DMS53 (cell line): ENCODE measurements at places on chromosomes 13 and 19.
A peak's percentile ranks its signal among the peaks of the same experiment; 100 is the strongest.

- DNase-seq = no peak
These were observed 1.4 kb downstream of the WDFY2 start for GRCh38 chr13:51585696-51586095.

DNA sequence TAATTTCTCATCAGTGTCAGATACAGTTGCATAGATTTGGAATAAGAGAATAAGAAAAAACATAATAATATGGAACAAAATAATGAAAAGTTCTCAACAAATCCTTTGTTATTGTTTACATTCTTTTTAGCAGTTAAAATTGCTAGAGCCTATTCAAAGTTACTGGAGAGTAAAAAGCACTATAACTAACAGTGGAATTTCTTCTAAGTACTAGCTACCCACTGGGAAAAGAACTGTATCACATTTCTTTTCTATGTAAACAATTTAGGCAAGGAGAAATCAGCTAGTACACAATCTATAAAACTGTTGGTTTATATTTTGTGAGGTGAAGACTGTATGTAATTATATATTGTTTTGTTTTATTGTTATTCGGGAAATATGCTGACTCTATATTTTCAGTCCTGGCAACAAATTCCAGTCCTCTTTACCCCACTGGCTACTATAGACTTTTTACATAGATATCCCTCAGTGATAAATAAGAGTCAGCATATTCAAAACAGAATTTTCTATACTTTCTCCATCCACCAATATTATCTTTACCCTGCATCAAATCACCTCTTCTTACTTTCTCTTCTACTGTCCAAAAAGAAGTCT is 222.0 kb downstream of the PCDH9 start:
- no peak for DNase-seq

GRCh38 chr19:29421196-29421545 is 104.6 kb upstream of the VSTM2B start:
- no peak for DNase-seq

DNA sequence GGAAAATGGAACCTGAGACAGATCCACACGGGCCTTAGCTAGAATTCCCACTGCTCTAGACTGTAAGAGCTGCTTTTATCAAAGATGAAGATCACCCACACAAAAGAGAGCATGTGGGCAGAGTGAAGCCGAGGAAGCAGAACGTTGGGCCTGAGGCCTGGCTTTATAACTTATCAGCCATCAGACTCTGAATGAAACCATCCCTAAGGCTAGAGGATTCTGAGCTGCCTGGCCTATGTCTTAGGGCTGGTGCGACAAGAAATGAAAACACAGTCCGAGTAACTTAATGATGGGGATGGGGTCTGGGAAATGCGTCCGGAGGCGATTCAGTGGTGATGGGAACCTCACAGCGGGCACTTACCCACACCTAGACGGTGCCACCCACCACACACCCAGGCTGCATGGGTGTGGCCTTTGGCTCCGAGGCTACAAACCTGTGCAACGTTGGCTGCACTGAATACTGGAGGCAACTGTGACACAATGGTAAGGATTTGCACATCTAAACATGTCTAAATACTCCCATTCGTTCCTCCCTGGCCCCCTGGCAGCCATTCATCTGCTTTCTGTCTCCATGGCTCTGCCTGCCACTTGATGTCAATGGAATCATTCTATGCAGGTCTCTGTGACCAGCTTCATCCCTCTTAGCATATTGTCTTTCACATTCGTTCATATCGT is 62.0 kb downstream of the SLC15A1 start:
- no peak for DNase-seq

- peak; percentile 45 for DNase-seq
These were observed 39.1 kb downstream of the EFNB2 start for GRCh38 chr13:106496072-106496997.

- no peak for DNase-seq
These were observed 11.5 kb downstream of the EPN1 start for GRCh38 chr19:55686311-55687050.

- no peak for DNase-seq
These were observed 28.4 kb upstream of the ZNF681 start for GRCh38 chr19:23787106-23787505.

- peak; percentile 90 for DNase-seq
These were observed at the start of gene WDR87 for GRCh38 chr19:37905946-37906868. TSS of gene WDR87 (minus strand) at chr19:37906594. CDS start at chr19:37898239, 8,355 bp downstream.

- DNase-seq = no peak
These were observed 470.7 kb downstream of the ZNF536 start for GRCh38 chr19:30842926-30843325.

DNA sequence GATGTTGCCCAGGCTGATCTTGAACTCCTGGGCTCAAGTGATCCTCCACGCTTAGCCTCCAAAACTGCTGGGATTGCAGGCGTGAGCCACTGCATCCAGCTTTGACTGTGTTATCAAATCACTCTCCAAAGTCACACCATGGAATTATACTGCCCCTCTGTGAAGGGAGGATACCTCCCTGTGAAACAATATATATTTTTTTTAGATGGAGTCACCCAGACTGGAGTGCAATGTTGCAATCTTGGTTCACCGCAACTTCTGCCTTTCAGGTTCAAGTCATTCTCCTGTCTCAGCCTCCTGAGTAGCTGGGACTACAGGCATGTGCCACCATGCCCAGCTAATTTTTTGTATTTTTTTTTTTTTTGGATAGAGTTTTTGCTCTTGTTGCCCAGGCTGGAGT is 7.7 kb downstream of the TYK2 start:
- DNase-seq = no peak

DNA sequence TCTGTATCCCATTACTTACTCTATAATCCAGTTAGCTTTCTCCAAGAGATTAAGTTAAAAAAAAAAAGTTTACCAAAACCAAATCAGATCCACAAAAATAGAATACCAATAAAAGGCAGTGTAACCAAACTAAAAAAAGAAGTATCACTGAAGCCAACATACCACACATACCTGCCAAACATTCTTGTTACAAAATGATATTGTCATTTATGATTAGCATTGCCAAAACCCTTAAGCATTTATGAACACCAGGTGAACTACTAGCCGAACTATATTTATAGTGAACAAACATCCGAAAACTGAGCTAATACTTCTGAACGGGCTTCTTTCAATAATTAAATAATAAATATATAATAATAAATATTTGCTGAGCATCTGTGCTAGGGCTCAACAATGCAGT is 59.1 kb upstream of the EEF1AKMT1 start:
- DNase-seq = no peak

DNA sequence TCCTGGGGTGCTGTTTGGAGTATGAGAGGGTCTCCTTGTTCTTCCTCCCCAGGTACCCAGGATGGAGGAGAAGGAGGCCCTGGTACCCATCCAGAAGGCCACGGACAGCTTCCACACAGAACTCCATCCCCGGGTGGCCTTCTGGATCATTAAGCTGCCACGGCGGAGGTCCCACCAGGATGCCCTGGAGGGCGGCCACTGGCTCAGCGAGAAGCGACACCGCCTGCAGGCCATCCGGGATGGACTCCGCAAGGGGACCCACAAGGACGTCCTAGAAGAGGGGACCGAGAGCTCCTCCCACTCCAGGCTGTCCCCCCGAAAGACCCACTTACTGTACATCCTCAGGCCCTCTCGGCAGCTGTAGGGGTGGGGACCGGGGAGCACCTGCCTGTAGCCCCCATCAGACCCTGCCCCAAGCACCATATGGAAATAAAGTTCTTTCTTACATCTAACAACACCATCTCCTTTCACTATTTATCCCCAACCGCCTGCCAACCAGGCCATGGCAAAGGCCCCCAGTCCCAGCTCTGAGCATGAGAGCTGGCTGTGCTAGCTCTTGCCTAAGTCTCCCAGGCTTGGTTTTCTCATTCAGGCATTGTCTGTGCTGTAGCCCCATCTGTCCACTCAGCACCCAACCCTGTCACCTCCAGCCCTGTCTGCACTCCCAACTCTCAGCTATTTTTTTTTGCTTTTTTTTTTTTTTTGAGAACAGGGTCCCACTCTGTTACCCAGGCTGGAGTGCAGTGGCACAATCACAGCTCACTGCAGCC is 11.2 kb downstream of the DKKL1 start:
- DNase-seq = no peak

DNA sequence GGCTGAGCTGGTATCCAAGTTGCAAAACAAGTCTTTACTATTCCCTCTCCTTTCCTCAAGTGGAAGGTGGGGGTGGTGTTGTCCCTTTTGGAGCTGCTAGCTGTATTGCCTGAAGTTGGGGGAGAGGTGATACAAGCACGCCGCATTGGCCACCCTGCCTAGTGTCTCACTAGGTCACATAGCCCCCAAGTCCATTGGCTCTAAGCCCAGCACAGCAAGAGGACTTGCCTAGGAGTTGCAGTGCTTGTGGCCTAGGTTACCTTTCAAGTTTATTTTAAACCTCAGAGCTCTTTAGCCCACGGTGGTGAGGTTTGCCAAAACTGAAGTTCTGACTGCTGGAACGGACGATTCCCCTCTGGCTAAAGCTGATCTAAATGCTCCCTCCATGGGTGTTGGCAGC is 5.3 kb upstream of the DNAJC3 start:
- DNase-seq = no peak

DNA sequence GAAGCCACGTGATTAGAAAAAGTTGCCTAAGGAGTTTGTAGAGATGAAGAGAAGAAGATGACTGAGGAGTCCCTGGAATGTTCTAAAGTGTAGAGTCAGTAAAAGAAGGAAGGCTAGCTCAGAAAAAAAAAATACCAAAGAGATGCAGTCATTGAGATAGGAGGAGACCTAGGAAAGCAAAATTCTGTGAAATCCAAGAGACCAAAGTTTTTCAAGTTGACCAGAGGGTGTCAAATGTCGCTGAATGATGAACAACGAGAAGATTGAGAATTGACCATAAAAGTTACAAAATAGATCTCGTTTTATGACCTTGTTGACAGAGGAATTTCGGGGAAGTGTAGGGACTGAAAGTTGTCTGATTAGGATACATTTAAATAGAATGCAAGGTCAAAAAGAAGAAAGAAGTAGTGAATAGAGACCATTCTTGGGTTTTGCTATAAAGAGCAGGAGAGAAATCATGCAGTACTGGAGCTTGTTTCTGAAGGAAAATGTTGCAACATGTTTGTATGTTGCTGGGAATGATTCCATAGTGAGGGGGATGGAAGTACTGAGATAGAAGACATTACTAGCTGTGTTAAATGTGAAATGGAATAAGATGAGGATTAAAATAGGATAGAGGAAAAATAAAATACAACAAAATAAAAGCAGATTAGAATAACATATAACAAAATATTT is 30.2 kb upstream of the HTR2A start:
- DNase-seq = no peak

- DNase-seq = peak; percentile 21
These were observed 7.9 kb downstream of the DCAF15 start for GRCh38 chr19:13959962-13960862.

DNA sequence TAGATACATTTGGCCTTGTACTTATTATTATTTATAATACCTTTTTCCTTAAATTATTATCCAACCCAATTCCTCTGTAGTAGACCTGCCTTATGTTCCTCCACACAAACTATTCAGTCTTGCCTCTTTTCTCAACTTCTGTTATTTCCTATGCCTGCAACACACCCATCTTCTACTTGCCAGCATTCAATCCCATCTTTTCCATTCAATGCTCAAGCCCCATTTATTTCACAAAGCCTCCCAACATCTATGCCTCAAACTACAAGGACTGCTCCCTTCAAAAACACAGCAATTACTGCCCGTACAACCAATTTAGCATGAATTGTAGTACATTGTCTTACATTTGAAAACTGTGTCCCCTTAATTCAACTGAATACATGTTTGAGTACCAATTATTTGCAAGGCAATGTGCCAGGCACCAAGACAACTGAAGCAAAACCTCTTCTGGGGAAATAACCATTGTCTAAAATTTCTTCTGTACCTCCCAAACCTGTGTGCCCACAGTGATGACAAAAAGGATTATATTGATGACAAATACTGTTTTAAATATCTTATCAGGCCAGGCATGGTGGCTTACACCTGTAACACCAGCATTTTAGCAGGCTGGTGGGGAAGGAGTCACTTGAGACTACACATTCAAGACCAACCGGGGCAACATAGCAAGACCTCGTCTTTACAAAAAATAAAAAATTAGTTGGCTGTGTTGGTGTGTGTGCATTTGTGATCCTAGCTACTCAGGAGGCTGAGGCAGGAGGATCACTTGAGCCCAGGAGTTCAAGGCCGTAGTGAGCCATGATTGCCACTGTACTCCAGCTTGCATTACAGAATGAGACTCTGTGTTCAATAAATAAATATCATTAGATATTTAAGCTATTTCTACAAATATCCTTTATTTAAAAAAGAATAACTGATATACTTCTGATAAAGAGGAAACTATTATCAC is 35.1 kb downstream of the ELF1 start:
- DNase-seq = no peak

GRCh38 chr19:49856574-49857021 is 5.6 kb downstream of the PTOV1 start:
- no peak for DNase-seq

DNA sequence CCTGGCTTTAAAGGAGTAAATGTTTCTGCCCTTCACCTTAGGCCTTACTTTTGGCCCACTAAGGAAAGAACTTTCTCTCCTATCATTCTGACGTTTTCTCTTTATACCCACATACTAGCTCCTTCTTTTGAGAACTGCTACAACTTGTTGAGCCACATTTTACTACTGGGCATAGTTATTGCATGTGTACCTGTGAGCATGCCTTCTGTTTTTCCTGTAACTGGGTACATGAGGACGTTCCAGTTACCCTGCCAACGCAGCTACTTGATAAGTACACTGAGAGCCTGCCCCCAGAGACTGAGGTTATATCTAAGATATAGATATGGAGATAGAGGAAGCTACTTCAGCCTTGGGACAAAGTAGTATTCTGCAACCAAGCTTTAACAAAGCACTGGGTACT is 3.5 kb downstream of the CCDC169 start:
- DNase-seq = no peak

DNA sequence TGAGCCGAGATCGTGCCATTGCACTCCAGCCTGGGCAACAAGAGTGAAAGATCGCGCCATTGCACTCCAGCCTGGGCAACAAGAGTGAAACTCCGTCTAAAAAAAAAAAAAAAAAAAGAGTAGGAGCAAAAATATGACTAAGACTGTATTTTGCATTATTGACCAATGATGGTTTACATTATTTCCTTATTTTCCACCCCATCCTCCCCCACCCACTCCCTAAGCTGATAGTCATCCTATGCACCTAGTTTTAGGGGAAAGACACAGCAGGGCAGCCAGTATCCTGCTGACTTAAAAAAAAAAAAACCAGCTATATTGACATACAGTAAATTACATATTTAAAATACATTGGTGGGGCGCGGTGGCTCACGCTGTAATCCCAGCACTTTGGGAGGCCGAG is 25.1 kb downstream of the VAV1 start:
- no peak for DNase-seq

GRCh38 chr13:65940720-65941119 is 1289.4 kb downstream of the PCDH9 start:
- DNase-seq = peak; percentile 0

DNA sequence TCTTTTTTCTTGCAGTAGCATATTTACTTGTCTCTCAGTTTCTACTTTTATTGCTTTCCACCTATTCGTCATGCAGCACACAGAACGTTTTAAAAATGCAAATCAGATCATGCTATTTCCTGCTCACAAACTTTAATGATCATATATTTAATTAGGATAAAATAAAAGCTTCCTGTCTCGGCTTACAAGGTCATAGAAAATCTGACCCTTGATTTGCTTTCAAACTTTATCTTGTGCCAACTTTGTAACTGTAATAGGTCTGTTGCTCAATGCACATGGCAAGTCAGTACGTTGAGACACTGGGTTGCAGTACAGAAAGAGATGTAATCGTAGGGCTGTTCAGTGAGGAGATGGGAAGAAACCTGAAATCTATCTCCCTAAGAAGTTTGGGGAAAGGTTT is 95.6 kb upstream of the CSNK1A1L start:
- no peak for DNase-seq
